ENCODE measurements at places on chromosomes 4 and X.
A peak's percentile ranks its signal among the peaks of the same experiment; 100 is the strongest.

GRCh38 chrX:130691576-130691975, 211.4 kb downstream of the ENOX2 start:
- no peak for DNase-seq

GRCh38 chrX:119565107-119565663, at the start of gene STEEP1:
TSS of gene STEEP1 (minus strand) at chrX:119565409. CDS start at chrX:119565355, 54 bp downstream.
- DNase-seq: peak; percentile 74

DNA sequence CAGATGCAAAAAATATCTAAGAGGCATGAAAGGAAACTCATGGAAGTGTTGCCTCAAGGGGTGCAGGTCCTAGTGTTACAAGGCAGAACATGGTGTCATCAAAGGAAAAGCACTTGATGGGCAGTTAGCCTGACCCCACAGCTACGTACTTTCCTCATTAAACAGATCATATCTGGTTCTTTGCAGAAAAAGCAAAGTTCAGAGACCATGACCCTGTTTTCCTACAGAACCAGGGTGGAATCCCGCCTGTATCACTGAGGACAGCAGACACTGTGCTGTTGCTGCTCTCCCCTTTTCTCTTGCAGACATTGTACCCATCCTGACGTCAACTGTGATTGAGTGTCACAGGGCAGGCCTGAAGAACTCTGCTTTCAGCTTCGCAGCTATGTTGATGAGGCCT, 91.7 kb downstream of the RFC1 start:
- no peak for DNase-seq

DNA sequence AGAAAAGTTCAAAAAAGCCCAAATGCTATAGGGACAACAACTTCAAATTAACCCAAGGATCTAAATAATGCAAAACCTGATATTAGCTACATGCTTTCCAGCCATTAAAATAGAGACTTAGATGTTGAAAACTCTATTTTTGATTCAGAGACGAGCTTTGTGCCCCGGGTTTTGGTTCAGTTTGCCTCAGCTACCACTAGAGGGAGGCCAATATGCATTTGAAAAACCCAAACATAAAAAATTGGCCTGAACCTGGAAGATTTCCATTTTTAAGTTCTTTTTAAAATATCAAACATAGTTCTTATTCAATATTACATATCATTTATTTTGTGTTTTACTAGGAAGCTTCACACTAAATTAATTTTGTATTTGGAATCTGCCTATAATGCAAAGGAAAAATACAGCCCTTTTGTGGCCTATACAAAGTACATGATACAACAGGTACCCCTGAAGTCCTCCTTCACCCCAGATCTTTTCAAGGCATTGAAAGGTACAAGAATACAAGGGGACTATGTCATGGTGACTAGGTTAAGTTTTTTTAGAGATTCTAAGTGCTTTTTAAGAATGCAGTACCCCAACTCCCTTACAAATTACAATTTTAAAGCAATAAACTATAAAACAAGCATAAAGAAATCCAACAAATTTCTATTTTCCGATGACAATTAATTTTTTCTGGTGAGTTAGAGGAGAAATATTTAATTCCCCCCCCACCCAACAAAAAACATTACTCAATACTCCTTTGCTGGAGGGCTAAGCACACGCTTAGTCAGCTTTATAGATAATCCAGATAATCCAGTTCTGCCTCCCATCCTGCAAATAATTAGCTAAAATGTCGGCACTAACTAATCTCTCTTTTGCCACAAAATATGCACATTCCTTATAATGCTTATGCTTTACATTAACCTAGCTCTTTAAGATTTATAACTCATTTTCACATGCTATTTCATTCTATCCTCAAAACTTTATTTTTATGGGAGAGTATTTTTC, 97.7 kb upstream of the PTPN13 start:
- no peak for DNase-seq

DNA sequence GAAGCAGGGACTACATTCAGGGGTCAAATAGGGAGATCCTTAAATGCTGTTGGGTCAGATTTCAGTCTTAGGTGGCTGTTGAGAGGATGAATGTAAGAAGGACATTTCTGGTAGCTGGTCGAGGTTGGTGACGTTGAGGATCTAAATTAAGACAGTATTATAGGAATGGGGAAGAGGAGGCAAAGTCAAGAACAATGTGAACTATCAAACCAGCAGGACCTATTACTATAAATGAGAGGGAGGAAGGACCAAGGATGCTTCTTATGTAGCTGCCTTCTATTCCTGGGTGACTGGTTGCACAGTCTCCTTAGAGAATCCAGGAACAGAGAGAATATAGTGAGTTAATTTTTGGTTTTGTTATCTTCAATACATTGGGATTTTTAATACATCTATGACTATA, 118.5 kb upstream of the BMPR1B start:
- no peak for DNase-seq

- DNase-seq: no peak
These were observed 575 bp downstream of the SLC25A6 start for GRCh38 chrX:1391370-1391706.

DNA sequence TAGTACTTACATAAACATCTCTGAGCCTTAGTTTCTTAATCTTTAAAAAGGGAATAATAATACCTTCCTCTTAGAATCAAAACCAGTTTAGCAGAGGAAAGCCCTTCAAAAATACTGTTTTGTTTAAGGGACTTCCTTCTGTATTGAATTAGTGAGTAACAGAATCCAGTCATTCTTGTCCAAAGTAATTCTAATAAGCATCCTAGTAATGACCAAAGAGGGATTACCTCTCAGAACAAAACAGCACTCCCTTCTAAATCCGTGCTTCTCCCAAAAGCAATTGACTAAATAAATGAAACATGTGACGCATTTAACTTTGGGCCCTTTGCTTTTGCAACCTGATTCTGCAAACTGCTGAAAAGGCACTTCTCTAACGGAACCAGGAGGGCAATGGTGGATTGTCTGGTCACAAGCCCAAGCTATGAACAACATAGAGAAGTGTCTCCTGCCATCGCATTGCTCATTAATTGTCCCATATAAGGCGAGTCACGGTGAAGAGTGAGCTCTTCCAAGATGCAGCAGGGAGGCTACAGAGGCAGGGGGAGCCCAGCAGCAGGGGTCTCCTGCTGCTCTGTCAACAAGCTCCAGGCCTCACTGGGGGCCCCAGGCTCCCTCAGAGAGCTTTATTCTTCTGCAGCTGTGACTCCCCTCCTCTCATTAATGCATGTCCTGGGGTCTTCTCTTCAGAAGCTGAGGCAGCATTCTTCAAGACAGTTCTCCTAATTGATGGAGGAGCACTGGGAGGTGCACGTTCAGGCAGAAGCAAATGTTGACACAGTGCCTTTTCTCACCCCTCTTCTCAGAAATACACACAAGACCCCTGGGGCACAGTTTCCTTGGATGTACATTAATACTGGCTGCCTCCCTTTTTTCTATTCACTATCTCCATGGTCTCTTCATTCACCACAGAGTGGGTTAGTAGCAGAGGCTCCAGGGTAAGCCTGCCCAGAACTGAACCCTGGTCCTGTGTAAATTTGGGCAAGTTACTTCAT, 419.6 kb upstream of the RASGEF1B start:
- DNase-seq: no peak

DNA sequence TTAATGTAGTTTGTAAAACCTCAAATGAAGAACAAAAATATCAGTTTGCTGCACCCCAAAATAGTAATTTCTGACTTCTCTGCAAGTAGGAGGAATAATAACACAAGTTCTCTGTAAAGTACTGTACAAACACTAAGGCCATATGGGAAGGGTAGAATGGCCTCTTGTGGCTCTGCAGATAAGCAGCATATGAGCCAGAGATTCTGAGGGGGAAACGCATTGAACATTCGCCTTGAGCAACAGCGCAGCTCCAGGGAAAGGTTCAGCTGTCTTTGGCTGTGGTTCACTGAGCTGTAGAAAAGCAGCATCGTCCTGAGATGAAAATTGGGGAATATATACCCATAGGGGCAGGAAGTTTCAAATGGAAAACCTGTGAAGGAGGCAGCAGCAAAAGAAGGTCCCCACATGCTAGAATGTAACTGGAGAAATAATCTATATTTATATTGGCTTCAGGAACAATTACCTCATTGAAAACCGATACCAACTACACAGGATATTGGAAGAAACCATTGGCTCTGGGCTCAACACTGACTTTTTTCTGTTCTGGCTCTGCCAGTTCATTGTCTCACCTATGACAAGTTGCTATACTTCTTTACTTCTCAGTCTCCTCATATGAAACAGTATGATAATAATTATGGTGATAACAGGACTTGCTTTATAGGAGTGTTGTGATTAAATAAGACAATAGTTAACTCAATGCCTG, 357.6 kb upstream of the CPEB2 start:
- no peak for DNase-seq

GRCh38 chr4:78551420-78552351, at the start of gene ANXA3:
TSS of gene ANXA3 (plus strand) at chr4:78551770. CDS start at chr4:78554474, 2,704 bp downstream.
- no peak for DNase-seq

DNA sequence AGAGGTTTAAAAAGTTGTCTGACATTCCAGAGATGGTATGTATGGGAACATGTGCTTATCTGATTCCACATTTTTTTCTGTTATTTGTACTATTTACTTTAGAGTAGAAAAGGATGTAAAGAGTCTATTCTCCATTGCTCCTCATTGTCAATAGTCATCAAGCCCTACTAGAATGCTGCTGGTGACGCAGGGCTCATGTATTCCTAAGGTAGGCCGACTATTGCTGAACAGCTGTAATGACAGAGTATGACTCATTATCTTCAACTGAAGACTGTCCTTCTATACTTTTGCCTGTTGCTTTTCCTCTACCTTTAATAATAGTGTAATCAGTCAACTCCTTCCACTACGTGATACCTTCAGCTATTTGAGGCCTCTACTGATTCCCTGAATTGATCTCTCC, 509.1 kb upstream of the NR3C2 start:
- DNase-seq: no peak

GRCh38 chr4:1807332-1807777, 14.3 kb downstream of the FGFR3 start:
- no peak for DNase-seq

- DNase-seq: no peak
These were observed 608.0 kb downstream of the TLL1 start for GRCh38 chr4:166481055-166481454.

GRCh38 chrX:78759081-78759480, 11.6 kb downstream of the LPAR4 start:
- no peak for DNase-seq

DNA sequence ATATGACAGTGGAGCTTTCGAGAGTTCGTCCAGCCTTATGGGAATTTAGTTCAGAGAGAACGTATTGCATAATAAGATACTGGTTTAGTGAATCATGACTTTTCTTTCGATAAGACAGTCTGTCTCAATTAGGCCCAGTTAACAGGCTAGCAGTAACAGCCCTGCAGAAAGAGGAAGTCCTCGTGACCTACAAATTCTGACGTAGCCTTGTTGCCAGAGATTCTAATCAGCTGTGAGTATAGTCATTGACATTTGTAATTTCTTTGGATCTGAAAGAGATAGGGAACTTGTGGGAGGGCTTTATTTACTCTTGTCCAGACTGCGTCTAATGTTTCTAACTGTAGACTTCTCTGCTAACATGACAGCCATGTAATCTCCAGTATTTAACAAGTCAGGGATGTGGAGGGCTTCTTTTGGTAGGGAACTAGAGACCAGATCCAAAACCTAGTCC, 15.8 kb downstream of the ART3 start:
- no peak for DNase-seq

- DNase-seq: no peak
These were observed 768 bp downstream of the CLCN4 start for GRCh38 chrX:10157543-10157942.

DNA sequence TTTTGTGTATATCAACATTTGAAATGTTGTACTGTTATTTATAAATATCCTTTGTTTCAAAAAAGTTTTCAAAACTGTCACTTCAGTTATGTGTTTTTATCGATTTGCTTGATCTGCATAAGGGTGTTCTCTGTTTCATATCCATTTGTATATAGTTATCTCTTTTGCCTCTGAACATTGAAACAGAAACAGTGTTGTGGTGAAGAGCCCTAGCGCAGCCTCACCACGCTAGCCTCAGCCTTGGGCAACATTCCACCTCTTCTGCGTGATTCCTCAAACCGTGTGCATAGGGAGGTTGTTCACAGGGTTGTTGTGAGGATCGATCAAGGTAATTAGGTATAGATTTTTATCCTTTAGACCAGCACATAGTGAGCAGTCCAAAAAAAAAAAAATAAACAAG, 287.0 kb upstream of the GALNT7 start:
- no peak for DNase-seq

DNA sequence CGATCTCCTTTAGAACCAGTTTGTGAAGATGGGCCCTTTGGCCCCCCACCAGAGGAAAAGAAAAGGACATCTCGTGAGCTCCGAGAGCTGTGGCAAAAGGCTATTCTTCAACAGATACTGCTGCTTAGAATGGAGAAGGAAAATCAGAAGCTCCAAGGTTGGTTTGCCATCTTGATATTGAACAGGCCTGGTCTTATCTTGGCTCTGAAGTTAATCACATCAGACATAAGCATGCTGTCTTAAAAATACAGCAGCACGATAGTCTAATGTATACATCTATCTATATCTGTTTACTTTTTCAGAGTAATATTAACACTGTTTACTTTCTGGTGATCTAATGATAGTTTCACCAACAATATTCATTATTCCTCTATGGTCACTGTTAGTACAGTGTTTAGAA, 129.8 kb downstream of the PTTG2 start:
- DNase-seq: no peak

- no peak for DNase-seq
These were observed 28.5 kb downstream of the MSN start for GRCh38 chrX:65695849-65696449.

GRCh38 chr4:1169691-1170096, 2.7 kb downstream of the SPON2 start:
- no peak for DNase-seq

GRCh38 chrX:128676651-128677050, 624.4 kb upstream of the ACTRT1 start:
- DNase-seq: no peak

DNA sequence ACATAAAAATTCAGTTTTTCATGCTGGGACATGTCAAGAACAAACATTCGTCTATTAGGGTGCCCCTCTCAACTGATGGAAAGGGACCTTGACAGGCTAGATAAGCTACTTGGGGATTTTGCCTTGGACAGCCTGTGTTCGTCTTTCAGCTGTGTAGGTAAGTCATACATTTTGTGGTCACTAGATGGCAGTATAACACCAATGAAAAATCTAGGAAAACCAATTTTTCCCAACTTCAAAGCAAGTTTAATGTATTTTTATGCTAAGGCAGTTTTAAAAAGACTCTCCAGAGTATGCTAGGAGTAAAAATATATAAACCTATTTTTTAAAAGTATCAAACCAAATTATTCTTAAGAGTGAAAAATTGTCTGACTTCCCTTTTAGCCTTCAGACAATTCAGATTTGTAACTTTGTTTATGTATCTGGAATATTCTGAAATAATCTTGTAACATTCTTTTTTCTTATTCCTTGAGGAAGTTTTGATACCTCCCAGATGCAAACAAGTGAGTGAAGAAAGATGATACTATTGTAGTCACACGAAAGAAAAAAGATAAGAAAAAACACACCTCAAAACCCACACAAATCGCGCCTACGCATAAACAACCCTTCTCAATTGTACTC, 158.3 kb downstream of the CPE start:
- no peak for DNase-seq

- no peak for DNase-seq
These were observed 4.6 kb downstream of the BDH2 start for GRCh38 chr4:103095080-103095479.

GRCh38 chr4:92066485-92066884, 237.3 kb upstream of the GRID2 start:
- no peak for DNase-seq

GRCh38 chrX:19630776-19631707, 115.7 kb upstream of the MAP3K15 start:
- DNase-seq: no peak

GRCh38 chr4:40502934-40503333, 126.7 kb downstream of the RBM47 start:
- DNase-seq: no peak
